ENCODE measurements at places on chromosomes 6 and 20. TPM values are rescaled to one million over a fixed set of nuclear protein-coding genes. Genes with fewer than 3 reads are reported as not detected.
A peak's percentile ranks its signal among the peaks of the same experiment; 100 is the strongest.

Gene EBF4
- total RNA-seq: 58.8 TPM

Gene ULBP2
- total RNA-seq: 0.40 TPM

GRCh38 chr6:30861257-30862048, 22.9 kb upstream of the DDR1 start:
- no peak overlapping the region for H3K4me3 ChIP-seq
- H3K36me3 ChIP-seq: no peaks in the 10 kb centered on the region
- DNase-seq: no peak
- H3K27me3 ChIP-seq: no peaks in the 10 kb centered on the region
- no peaks in the 10 kb centered on the region for H3K4me1 ChIP-seq

- peak overlapping the region; percentile 24 for H3K4me3 ChIP-seq
- H3K27me3 ChIP-seq: no peaks in the 10 kb centered on the region
- H3K36me3 ChIP-seq: no peaks in the 10 kb centered on the region
- no peak overlapping the region for H3K27ac ChIP-seq
- peak; percentile 68 for DNase-seq
- no peaks in the 10 kb centered on the region for H3K4me1 ChIP-seq
These were observed 33.8 kb upstream of the SCRT2 start for GRCh38 chr20:709423-709822.

DNA sequence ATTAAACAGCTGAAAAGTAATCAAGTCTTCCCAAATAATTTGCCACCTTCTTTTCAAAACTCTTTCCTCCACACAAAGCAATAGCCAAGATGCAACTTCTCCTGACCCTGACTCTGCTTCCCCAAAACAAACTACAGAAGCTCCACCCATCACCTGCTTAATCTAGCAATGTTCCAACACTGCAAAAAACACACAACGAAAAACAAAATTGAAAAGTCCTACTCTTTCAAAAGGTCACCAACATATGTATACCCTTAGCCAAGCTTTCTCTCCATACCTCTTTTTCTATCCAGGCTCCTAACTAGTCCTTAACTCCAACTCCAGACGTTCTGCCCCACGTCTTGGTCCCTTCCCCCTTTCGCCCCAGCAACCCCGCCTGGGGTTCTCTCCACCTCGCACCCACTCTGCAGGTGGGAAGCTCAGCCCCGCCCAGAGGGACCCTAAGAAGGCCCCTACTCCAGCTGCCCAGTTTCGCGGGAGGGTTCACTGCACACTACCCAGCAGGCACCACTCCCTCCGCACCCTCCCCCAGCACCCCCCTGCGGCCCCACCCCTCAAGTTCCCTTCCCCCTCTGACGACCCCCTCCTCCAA, 717 bp downstream of the CSNK2A1 start:
- peak overlapping the region; percentile 97 for H3K4me3 ChIP-seq
- no peak for DNase-seq
- H3K27me3 ChIP-seq: no peaks in the 10 kb centered on the region
- no peaks in the 10 kb centered on the region for H3K36me3 ChIP-seq
- H3K4me1 ChIP-seq: peaks cover 6% of the 10 kb centered on the region
- peak overlapping the region; percentile 93 for H3K27ac ChIP-seq

DNA sequence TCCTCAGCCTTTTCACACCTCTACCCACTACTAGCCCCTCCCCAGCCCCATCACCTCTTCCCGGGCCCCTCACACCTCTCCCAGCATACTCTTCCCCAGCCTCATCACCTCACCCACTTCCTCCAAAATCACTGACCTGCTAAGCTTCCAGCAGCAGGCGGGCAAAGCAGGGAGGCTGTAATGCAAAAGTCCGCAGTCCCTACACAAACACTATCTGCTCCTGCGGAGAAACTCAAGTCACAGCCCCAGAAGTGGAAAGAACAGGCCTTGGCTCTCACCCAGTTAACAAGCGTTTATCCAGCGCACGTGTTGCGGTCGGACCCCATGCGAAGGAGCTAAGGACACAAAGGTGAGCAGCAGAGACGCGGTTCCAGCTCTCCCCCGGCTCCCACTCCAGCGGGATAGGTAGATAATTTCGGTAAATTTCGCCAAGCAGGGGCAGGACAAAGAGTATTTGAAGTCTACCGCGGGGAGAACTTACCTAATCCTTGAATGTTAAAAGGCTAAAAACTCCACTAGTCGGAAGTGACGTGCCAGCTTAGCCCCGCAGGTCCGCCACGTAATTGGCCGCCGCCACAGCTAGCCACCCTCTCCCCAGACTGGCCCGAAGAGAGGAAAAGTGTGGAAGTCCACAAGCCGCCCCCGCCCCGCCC, 728 bp upstream of the TRIM39 start:
- peak overlapping the region; percentile 82 for H3K4me3 ChIP-seq
- no peaks in the 10 kb centered on the region for H3K27me3 ChIP-seq
- H3K4me1 ChIP-seq: no peaks in the 10 kb centered on the region
- DNase-seq: no peak

- no peaks in the 10 kb centered on the region for H3K27me3 ChIP-seq
- H3K4me3 ChIP-seq: no peak overlapping the region
- DNase-seq: no peak
- no peaks in the 10 kb centered on the region for H3K36me3 ChIP-seq
- H3K27ac ChIP-seq: no peak overlapping the region
These were observed 678.8 kb upstream of the MARCKS start for GRCh38 chr6:113178349-113178748.

DNA sequence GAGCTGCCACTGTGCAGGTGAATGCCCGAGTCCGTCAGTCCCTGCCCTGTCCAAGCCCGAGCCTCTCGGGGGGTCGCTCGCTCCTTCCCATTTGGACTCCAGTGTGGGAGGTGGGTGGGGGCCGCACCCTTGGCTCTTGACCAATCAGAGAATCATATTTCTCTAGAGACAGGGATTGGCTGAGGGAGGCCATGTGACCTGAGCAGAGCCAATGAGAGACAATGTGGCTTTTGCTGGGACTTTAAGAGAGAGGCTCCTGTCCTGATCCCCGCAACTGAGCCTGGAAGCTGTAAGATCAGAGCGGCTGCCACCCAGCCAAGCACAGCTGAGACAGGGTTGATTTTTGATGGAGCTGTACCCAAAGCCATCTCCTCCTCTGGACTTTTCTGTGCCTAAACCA, 199.3 kb downstream of the TFAP2C start:
- no peak overlapping the region for H3K4me3 ChIP-seq
- no peaks in the 10 kb centered on the region for H3K27me3 ChIP-seq
- H3K4me1 ChIP-seq: no peaks in the 10 kb centered on the region
- no peaks in the 10 kb centered on the region for H3K36me3 ChIP-seq
- H3K27ac ChIP-seq: no peak overlapping the region
- no peak for DNase-seq

DNA sequence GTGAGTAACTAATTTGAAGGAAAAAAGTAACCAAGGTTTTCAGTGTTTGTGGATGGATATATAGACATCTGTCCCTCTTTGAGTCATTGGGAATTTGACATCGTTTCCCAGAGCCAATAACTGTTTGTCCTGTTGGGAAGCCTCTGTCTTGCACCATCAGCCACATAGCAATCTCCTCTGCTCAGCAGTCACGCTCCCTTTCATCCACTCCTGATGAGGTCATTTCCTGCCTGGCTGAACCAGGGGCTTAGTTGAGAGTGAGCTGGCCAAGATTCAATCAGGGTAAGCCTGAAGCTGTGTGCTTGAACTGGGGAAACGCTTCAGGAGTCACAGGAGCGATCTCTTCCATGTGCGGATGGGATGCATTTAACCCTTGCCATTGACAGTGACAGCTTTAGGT, 121.5 kb upstream of the FOXQ1 start:
- H3K36me3 ChIP-seq: no peaks in the 10 kb centered on the region
- H3K27me3 ChIP-seq: no peaks in the 10 kb centered on the region
- H3K27ac ChIP-seq: no peak overlapping the region
- H3K4me3 ChIP-seq: no peak overlapping the region
- no peaks in the 10 kb centered on the region for H3K4me1 ChIP-seq

DNA sequence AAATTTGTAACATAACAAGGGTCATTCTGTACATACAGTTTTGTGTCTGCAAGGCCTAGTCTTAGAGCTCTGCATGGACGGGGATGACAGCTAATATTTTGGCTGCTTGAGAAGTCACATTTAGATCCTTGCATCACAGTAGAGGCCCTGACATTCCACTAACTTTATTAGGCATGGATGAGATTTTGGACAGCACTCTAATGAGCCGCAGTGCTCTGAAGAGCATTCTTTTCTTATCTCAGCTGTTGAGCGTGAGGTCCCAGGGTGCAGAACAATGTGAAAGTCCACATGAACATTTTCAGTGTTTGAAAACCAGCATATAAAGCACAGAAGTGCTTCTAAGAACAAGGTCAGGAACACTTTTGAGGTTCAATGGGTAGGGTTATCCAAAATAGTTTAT, 58.9 kb downstream of the IPCEF1 start:
- no peaks in the 10 kb centered on the region for H3K4me1 ChIP-seq
- no peak for DNase-seq
- H3K36me3 ChIP-seq: no peaks in the 10 kb centered on the region
- no peaks in the 10 kb centered on the region for H3K27me3 ChIP-seq
